ENCODE measurements at places on chromosomes 4 and X.

GRCh38 chr4:5788144-5788543 is 77.1 kb downstream of the EVC start:
- no peak for DNase-seq

- no peak for DNase-seq
Observed at GRCh38 chrX:110055616-110056015, 52.7 kb downstream of the TMEM164 start.

DNA sequence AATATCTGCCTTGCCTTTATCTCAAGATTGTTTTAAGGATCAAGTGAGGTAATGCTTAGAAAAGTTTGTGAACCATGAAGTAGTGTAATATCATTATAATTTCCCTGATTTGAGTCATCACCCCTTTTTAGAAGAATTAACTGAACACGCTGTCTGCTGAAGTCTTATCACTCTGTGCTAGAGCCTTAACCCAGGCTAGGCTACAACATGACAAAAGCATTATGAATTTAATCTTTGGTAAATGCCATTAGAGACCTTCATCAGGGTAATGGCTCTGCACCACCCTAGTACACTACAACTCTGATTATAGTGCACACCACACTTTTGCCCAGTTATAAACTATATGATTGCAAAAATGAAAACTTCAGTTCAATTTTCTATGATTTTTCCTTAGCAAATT is 118.3 kb downstream of the ADGRL3 start:
- no peak for DNase-seq

DNA sequence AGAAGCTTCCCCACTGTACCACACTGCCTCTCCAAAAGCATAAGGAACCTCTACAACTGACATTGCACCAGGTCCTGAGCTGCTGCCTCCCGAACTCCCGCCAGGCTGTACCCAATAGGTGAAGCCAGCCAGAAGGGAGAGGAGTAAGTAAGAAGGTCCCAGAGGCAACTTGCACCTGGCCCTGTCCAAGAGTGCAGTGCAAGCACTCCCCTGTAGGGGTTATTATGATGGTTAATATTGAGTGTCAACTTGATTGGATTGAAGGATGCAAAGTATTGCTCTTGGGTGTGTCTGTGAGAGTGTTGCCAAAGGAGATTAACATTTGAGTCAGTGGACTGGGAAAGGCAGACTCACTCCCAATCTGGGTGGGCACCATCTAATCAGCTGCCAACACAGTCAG is 879.3 kb upstream of the SLIT2 start:
- no peak for DNase-seq

DNA sequence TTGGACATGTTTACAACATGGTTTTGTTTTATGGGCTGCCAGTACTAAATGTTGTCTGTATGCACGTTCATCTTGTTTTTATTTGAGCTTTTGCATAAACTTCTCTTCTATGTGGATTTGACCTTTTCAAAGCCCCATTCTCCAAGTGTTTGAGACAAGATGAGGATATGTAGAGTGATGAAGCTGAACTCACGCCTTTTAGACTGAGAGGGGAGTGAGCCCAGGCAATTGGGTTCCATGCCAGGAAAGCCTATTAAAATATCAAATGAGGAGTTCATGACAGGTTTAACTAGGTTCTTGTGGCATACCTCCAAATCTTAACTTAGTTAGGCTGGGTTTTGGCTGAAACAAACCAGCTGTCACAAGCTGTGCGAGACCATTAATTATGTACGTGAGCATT is 170.4 kb upstream of the LDB2 start:
- DNase-seq = no peak

GRCh38 chr4:57854748-57855147 is 744.6 kb upstream of the IGFBP7 start:
- DNase-seq = no peak

DNA sequence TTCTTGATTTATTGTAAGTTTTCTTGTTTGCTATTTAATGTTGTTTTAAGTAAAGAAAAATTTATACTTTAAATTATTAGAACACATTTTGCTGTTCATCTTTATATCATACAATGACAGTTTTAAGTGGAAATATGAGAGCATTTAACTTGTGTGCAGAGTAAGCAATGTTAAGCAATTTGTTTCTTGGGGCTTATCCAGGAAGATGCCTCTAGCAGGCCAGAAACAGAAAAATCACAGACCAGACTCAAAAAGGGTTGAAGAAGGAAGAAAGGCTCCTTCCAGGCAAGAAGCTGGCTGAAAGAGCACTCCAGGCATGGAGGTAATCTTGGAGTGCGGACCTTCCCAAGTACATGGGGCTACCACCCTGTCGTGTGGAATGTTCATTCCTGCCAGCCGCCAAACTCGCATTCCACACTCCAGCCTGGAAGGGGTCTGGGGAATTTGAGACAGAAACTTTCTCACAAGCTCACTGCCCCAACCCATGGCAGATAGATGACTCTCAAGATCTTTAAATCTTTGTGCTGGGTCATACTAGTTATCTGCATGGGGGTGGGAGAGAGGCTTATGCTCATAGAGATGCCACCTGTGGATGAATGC is 1521.3 kb upstream of the AGA start:
- DNase-seq = no peak

GRCh38 chr4:183202523-183202922 is 103.5 kb downstream of the WWC2 start:
- no peak for DNase-seq

GRCh38 chr4:113435893-113436292 is 325.6 kb downstream of the CAMK2D start:
- DNase-seq = no peak

- DNase-seq = no peak
Observed at GRCh38 chrX:129520151-129520550, 3.1 kb downstream of the SMARCA1 start.

Measured in activated naive CD8-positive, alpha-beta T cell treated with anti-CD3 and anti-CD28 coated beads, Interleukin-2, amount 10 ng/mL, durations not matched to agents 7 days and 5 days (primary cell).